ENCODE measurements at places on chromosomes 2 and 18.

DNA sequence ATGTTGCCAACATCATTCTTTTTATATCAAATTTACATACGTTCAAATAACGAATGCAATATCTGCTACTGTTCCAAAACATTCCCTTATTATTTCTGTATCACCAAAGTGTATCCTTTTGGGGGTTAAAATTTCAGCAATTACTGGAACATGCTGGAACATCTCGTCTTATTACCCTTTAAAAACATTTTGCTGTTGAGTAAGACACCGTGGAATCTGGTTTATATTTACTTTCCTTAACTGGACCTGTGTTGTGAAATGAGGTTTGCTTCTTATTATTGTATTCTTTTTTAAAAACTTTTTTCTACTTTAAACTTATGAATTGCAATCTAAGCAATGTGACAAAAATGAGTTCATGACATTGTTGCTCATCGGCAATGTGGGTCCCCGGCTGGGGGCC, 87.4 kb upstream of the PTPRM start:
- no peak for DNase-seq

GRCh38 chr2:159098921-159099411, 130.5 kb downstream of the TANC1 start:
- no peak for DNase-seq

- no peak for DNase-seq
Observed at GRCh38 chr18:47470941-47471340, 219.5 kb upstream of the SKOR2 start.

DNA sequence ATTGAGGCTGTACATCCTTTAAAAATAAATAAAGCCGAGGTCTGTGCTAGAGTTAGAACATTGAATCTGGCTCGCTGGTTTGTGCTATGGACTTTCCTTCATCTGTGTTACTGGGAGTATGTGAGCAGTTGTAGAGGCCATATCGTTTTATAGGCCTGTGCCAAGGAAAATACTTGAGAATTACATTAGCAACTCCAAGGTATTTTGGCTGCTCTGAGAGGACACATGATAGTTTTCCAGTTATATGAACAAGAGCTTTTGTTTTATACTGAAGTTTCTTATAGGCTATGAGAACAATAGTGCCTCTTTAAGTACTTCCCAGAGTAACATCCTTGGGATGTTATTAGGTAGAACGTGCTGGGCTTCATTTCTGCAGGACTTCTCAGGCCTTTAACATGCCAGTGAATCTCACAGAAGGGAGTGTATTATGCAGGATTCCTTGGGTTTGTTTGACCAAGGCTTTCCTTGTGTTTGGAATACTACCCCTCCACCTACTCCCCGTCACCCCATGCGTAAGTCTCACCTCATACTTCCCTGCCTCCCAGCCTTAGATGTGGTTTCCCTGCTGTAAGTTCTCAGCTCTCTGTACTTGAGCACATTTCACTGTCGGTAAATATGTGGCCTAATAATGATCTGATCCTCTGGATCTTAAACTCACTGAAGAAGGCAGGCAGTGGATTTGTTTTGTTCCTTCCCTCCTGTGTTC, 21.0 kb downstream of the TCF7L1 start:
- no peak for DNase-seq

DNA sequence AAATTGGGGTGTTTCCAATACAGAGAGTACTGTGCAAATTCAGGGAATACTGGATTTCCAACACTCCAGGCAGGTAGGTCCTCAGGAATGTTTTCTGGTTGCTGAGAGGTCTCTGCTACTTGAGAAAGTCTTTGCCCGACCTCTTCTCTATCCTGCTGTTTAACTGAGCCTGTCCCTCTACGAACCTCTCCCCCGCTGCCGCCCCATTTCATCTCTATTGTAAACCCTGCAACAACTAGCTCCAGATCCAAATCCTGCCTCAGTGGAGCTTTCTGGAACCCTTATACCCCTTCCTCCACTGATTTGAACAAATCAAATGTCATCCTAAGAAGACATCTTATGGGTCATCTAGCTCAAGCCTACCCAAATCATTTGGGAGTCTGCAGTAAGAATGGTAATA, 1.3 kb downstream of the EIF4E2 start:
- DNase-seq, result no peak
